Upper lobe of right lung (tissue), 1 donor: ENCODE measurements at places on chromosomes 6 and 20. TPM values are rescaled to one million over a fixed set of nuclear protein-coding genes. Genes with fewer than 3 reads are reported as not detected.

Gene LAMA5
- 279 TPM for total RNA-seq

Gene RIMS4
- total RNA-seq, result 3.2 TPM

Gene OTOR
- total RNA-seq, result not detected

Gene HCRTR2
- not detected for total RNA-seq

Gene ADAM33
- total RNA-seq, result 11.0 TPM

GRCh38 chr20:63303095-63303666 is 10.2 kb downstream of the COL20A1 start:
- no peaks in the 10 kb centered on the region for H3K4me1 ChIP-seq
- peaks cover 45% of the 10 kb centered on the region for H3K27me3 ChIP-seq
- no peaks in the 10 kb centered on the region for H3K36me3 ChIP-seq
- no peak overlapping the region for H3K27ac ChIP-seq
- no peak for DNase-seq

DNA sequence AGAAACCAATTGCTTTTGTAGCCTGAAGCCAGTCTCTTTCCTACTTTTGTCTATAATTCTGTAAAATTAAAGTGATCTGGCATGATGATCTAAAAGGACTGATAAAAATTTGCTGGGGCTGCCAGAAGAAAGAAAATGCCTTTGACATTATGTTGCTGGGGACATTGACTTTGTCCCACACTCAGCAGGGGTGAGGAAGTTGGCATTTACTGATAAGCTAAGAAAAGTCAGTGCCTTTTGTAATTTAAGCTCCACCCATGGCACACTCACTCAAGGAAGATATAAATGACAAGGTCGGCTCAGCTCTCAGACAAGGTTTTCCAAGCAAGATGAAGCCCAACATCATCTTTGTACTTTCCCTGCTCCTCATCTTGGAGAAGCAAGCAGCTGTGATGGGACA is at the start of gene SEMG1:
Gene SEMG1 (plus strand): TSS at position 309 of the 400 bp plus-strand sequence. CDS start 21 bp downstream, at position 330.
- H3K27me3 ChIP-seq, result peaks cover 12% of the 10 kb centered on the region
- H3K27ac ChIP-seq, result no peak within 1 kb of the TSS
- H3K36me3 ChIP-seq, result no peaks in the 10 kb centered on the region

DNA sequence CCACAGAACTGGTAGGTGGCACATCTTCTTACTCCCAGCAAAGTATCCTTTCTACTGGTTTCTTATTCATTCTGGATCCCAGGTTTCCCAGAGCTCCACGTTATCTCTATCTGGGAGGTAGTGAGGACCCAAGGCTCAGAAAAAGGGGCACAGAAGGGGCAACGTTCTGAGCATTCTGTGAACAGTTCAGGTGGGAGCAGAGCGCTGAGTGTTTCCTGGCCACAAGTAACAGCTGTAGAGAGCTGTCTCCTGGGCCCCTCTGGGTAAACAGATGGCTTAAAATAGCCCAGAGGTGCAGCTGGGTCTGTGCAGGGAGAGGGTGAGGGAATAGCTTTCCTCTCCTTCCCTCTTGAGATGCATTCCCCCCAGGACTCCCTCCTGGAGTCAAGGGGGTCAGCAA is 2.1 kb downstream of the APOBEC2 start:
- DNase-seq, result no peak
- H3K27me3 ChIP-seq, result no peaks in the 10 kb centered on the region
- no peaks in the 10 kb centered on the region for H3K4me1 ChIP-seq

DNA sequence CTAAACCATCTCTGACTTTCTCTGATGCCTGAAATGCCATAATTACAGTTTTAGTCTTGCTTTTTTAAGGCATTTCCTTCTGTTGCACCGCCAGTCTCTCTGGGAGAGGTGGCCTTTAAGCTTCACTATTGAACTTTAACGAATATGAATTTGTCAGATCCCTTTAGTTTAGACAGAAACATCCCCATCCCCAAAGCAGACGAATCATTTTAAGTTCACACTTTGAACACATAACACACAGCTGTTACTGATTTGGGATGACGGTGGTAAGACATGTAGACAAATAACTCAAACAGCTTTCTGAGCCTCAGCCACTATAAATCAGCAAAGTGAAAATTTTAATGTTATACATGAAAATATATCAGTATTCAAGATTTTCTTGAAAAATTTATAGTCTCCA is 7.2 kb upstream of the IPCEF1 start:
- no peaks in the 10 kb centered on the region for H3K27me3 ChIP-seq
- no peaks in the 10 kb centered on the region for H3K36me3 ChIP-seq
- no peak overlapping the region for H3K27ac ChIP-seq
- H3K4me3 ChIP-seq, result no peak overlapping the region

- peak; percentile 76 for DNase-seq
- H3K27me3 ChIP-seq, result no peaks in the 10 kb centered on the region
- H3K4me3 ChIP-seq, result no peak overlapping the region
- no peaks in the 10 kb centered on the region for H3K4me1 ChIP-seq
Observed at GRCh38 chr6:138817799-138818198, 21.9 kb downstream of the ECT2L start.
